ENCODE measurements at places on chromosomes 5 and 9. TPM values are rescaled to one million over a fixed set of nuclear protein-coding genes. Genes with fewer than 3 reads are reported as not detected.

The PDE8B gene
- total RNA-seq, result 0.21 TPM

The EIF4E1B gene
- total RNA-seq, result 2.4 TPM

The PRRT1B gene
- total RNA-seq, result not detected

The ADGRD2 gene
- total RNA-seq, result not detected

The TSLP gene
- total RNA-seq, result not detected

The MAMDC2 gene
- total RNA-seq, result not detected

The LRRTM2 gene
- total RNA-seq, result not detected

The NRARP gene
- 8.9 TPM for total RNA-seq

The INSL6 gene
- total RNA-seq, result not detected

The TMEM171 gene
- total RNA-seq, result not detected

The SH3PXD2B gene
- 0.11 TPM for total RNA-seq

The F12 gene
- total RNA-seq, result 3.0 TPM

The PCDHGA12 gene
- total RNA-seq, result 3.0 TPM

The NTMT1 gene
- 64.2 TPM for total RNA-seq

The IFNB1 gene
- not detected for total RNA-seq

The SAPCD2 gene
- total RNA-seq, result 51.4 TPM

The PGM5 gene
- total RNA-seq, result not detected

The SLC46A2 gene
- not detected for total RNA-seq

The RAB14 gene
- 37.1 TPM for total RNA-seq

The CDH12 gene
- not detected for total RNA-seq

The CEL gene
- total RNA-seq, result 1.8 TPM

The NOXA1 gene
- total RNA-seq, result not detected

The SPINK7 gene
- total RNA-seq, result not detected

The PPP3R2 gene
- not detected for total RNA-seq
